Fibroblast of skin of back (primary cell): ENCODE measurements at places on chromosomes 5 and 9.

- no peak for DNase-seq
Measured at GRCh38 chr5:152634586-152634985, 229.5 kb upstream of the NMUR2 start.

DNA sequence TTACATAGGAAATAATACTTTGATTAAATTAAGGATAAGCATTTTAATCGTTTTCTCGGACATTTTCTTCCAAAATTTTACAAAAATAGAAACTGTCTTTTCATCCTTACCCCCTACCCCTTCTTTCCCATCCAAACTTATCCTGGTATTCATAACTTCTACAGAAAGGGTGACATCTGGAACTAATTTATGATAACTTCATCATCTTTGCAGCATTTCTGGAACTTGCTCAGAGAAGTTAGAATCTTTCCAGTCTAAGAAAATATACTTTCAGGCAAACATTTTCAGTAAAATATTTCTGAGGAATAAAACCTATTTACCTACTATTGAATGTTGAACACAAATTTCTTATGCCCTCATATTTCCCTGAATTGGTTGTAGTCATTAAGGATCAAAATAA, 309.0 kb downstream of the MAN2A1 start:
- peak; percentile 47 for DNase-seq

DNA sequence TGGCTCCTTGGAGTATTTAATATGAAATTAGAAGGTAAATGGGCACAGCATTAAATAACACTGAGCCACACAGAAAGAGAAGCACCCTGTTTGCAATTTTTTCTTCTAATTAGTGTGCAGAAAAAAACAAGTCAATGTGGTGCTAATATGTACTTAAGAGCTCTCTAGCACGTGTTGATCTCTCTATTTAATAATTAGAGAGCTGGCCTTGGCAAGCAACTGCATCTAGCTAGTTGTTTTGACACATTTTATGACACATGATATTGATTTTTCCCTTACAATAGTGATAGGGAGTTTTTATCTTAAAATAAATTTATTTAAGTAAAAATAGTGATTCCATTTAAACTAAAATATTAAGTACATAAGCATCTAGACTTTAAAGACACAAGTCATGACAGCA, 54.5 kb upstream of the NUDT12 start:
- no peak for DNase-seq

DNA sequence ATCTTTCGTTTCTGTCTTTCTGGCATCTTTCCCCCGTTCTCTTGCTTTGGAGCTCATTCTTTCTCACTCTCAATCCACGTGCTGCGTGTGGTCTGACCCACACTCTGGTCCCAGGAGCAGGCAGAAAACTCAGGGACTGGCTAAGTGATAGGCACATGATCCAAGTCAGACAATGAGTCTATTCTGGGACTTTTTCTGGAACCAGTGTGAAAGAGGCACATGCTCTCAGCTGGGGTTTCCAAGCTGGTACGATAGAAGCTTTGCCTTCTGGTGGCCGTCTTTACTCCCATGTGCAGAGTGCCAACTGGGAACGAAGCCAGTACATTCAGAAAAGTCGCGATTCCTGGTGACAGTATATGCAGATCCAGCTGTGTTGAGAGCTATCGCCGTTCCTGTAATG, 94.4 kb downstream of the PDZD2 start:
- no peak for DNase-seq

- no peak for DNase-seq
Measured at GRCh38 chr5:17147617-17148016, 69.8 kb upstream of the BASP1 start.

DNA sequence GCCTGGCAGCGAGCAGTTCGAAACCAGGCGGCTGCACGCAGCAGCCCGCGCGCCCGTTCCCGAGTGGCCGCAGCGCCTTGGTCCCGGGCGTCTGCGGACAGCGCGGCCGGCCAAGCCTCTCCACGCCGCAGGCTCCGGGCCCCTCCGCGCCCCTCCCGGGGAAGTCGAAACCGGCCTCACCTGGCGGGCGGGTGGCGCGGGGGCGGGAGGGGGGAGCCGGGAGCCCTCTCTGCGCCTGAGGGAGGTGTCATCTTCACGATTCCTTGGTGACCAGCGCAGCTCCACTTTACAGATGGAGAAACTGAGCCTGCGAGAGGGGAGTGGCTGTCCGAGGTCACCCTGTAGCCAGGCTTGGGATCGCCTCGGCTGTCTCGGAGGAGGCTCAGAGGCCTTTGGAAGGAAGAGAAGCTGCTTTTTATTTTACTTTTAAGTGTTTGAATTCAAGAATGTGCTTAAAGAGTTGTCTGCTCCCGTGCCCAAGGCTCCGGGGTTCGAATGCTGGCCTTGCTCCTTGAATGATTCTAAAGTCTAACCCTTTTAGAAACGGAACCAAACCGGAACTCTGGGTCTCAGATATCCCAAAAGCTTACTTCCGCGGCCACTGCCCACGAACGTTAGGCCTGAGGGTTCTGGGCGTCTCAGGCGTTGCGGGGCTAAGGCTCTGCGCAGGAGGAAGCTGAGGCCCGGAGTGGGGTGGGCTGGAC, 662 bp downstream of the SUSD3 start:
- no peak for DNase-seq

- no peak for DNase-seq
Measured at GRCh38 chr9:31745886-31746285, 638.6 kb upstream of the ACO1 start.
